ENCODE measurements at places on chromosomes 6 and 20.

GRCh38 chr6:101445527-101445926 lies 52.0 kb downstream of the GRIK2 start:
- DNase-seq = peak; percentile 81

DNA sequence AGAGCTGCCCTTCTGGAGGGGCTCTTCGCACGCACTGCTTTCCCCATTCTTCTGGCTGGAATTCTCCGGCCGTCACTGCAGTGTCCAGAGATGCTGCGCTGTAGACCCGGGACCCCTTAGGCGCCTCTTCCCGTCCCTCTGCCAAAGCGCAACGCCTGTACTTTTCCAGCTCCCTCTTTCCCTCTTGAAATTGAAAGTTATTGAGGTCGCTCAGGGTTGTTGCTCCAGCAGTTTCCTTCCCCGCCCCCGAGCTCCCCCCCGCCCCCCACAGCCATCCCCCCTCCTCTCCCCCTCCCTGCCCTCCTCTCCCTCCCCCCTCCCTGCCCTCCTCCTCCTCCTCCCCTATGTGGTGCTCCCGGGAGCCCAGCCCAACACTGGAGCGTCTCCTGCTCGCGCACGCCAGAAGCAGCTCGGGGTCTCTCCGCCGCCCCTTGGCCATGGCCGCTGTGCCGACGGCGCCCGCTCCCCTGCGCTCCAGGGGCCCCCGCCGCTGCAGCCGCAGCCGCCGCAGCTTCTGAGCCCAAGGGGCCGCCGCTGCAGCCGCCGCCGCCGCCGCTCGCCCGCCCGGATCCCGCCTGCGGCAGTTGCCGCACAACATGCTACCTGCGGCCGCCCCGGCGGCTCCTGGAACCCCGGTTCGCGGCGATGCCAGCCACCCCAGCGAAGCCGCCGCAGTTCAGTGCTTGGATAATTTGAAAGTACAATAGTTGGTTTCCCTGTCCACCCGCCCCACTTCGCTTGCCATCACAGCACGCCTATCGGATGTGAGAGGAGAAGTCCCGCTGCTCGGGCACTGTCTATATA lies at the start of gene RSPO3:
Gene RSPO3 (plus strand): TSS at position 374 of the 804 bp plus-strand sequence. CDS start 522 bp downstream, outside the sequence.
- peak; percentile 38 for DNase-seq

DNA sequence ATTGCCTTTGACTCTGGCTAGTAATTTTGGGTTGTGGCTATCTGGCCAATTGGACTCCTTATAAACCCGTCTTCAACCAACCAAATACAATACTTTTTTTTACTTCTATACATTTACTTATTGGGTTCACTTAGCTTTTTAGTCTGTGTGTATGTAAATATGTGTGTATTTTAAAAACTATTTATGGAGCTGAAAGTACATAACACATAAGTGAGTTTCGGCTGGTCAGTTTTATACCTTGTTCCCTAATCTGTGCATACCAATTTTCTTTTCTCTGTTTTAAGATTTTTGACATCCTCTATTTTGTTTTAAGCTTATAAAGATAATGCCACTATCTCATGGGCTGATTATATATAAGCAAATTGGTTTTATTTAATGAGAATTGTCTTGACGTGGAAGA lies 129.5 kb downstream of the LRRC1 start:
- DNase-seq = no peak

DNA sequence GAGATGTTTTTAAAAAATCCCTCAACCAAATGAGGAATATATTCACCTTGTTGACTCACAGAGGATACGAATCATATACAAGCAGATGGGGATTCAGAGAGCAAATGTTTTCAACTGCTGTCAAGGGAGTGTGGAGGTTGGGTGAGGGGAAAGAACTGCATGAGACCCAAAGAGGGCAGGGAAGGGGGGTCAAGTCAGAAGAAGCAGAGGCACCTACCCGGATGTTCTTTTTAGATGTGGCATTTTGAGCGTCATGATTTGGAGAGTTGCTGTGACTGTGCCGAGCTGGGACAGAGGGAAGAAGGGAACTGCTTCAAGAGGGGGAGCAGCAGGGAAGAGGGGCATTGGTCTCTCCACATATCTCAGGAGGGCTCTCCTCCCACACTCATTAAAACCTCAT lies 191.3 kb upstream of the PROKR2 start:
- no peak for DNase-seq

DNA sequence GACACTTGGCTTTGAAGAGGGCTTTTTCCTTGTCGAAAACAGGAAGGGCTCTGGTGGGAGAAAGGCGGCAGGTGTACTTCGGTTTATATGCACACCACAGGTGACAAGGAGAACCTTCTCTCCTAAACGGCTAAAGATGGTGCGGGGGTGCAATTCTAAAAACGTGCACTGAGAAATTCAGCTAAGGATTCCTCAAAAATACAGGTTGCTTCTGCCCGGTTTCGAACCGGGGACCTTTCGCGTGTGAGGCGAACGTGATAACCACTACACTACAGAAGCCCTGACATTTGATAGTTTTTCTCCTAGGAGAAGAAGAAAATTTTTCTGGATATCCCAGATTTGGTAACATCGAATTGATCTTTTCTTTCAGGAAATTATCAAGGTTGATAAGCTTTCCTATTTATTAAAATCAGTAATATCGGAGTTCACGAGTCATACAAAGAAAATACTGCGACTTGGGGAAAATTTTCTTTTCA lies 32.0 kb downstream of the POM121L2 start:
- DNase-seq = peak; percentile 43

Measured in AG10803 (cell line).